Adrenal gland (tissue), 19 donors: ENCODE measurements at places on chromosomes 11 and 22. TPM values are rescaled to one million over a fixed set of nuclear protein-coding genes. Genes with fewer than 3 reads are reported as not detected.

GRCh38 chr22:37234736-37235711, 9.0 kb downstream of the RAC2 start:
- no peak for DNase-seq

SLC5A12 gene
- polyA plus RNA-seq, result not detected

DNA sequence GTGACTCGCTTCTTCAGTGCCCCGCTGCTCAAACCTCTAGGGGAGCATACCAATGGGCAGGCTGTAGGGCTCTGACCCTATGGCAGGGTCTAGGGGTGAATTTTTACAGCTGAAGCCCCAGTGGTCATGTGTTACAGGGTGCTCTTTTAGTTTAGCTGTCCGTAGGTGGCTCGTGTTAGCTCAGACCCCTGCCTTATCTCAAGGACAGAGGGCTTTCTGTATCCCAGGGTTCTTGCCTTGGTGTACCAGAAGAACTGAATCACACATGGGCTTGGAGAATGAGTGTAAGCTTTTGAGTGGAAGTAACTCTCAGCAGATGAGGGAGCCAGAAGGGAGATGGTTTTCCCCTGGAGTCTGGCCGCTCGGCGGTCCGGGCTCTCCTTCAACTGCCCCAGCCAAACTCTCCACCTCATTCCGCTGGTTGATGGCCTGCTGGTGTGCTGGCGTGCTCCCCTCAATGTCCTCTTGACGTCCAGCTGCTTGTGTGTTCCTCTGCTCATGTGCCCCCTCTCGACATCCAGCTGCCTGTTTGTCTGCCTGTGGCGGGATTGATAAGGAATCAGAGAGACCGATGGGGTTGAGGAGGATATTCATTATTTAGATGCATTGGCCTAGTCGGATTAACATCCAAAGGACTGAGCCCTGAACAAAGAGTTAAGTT, 37.5 kb downstream of the BIRC2 start:
- DNase-seq, result no peak

- DNase-seq, result no peak
These were observed 24.5 kb downstream of the DUSP8 start for GRCh38 chr11:1547467-1548098.

MGAT3 gene
- 0.42 TPM for polyA plus RNA-seq

DNA sequence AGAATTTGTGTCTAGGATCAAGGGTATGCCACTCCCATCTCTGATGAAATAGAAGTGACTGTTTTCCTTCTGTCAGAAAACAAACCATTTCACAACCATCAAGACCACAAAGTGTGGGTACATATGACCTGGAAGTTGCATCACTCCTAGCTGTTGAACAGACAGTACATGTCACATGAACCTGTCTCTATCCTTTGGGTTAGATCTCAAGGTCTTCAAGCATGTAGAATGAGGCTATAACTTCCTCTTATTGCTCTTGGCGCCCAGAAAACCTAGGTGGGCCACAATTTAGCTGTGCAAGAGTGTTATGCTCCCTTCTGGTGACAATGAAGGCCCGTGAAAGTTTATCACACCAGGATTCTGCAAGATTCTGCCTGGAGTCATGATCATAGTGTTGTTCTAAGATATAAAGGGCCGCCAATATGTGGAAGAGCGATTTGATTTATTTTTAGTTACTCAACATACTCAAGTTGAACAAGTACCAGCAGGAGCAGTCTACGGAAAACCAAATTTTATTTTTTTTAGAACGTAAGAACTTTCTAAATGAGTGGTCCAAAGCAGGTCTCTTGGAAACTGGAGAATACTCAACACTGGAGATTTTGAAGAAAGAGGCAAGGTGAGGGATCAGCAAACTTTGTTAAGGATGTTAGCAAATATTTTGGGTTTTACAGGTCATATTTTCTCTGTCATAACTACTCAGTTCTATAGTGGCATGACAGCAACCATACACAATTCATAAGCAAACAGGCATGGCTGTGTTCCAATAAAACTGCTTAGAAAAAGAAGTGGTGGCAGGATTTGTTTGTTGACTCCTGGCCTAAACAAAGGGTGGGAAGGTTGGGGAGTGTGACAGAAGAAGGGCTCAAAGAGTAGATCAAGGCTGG, 101.8 kb downstream of the USP35 start:
- peak; percentile 20 for DNase-seq

- DNase-seq, result no peak
These were observed 711.6 kb downstream of the METTL15 start for GRCh38 chr11:28819741-28820140.

OR8K1 gene
- polyA plus RNA-seq, result not detected

UCP2 gene
- polyA plus RNA-seq, result 44.2 TPM
